ENCODE measurements at places on chromosomes 1 and 21.

DNA sequence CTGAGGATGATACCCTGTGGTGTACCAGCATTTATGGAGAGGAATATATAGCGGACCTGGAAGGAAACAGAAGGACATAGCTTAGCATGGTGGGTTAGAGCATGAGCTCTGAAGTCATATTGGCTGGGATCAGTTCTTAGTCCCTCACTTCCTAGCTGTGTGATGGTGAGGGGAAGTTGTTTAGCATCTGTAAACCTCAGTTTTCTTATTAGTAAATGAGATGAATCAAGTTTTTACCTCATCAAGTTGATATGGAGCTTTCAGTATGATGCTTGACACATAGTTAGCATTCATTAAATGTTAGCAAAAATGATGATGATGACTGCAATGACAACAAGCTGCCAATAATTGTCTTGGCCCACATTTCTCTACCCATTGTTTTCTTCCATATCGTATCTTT is 84.8 kb downstream of the NEK7 start:
- DNase-seq: no peak

DNA sequence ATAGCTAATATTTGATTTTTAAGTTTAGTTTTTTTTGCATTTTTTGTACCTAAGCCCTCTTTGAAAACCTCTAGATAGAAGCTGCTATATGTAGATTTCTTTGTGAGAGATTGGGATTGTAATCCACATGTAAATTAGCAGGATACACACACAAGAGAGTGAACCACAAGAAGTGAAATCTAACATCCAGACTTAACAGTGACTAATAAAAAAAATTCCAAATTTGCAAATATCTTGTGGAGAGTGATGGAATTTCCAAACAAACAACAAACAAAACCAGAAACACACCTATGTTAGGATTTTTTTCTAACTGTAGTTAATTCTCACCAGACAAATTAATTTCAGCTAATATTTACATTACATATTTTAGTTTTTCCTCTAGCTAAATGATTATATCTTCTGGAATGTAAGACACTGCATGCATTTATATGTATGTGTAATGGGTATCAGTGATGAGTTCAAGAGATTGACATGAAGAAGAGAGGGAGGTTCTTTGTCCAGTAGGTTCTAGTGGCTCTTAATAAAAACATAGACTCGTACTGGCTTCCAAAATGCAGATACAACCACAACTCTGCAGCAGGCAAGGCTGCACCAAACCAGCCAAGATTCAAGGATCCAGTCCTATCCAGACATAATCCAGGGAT is 12.8 kb downstream of the CLDN17 start:
- no peak for DNase-seq

DNA sequence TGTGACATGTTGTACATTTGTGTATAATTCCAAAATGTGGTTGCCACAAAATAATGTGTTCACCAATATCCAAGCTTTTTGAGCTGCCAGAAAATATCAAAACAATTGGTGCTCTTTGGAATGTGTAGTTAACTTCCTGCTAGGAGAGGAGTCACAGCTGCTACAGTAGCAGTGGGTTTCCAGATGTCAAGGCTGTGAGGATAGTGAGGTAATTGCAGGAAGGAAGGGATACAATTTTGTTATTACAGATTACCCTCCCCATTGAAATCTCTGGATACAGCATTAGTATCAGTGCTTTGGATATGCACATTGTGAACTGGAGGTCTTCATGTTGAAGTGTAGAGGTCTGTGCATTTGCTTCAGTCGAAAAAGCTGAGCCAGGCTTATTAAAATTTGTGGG is 253.2 kb downstream of the PTPRC start:
- DNase-seq: no peak

DNA sequence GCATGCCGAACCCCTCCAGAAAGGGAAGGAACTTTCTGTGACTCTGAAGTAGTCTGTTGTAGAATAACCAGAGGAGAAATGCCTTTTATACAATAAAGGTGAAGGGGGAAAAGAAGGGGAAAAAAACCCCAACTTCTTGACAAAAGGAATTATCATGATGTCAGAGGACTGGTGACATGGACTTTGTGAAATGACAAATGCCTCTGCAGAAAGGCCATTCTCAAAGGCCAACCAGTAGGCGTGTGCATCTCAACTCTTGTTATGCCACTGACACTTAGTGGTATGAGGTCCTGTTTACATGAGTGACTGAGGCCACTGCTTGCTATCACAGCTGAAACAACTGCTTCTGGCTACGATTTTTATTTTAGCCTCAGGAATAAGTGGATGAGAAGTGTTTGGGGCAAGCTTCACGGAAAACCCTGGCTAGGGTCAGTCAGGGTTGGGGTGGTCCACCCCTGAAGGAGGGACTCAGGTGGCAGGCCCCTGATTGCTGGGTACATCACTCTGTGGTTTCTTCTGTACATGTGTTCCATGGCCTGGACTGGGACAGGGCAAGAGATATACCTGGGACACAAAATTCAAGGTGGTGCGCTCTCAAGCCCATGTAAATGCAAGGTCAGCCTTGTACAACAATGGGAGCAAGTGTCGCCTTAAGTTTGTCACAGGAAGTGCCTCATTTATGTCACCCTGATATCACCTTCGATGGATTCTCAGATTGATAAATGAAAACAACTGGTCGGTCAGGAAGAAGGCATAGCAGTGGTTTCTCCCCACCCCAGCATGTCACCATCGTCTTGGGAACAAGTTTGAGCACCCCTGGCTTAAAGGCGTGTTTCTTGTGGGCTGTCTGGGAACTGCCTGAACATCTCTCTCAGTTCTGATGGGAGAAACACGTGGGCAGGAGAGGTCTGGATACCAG is 12.4 kb downstream of the RUNX1 start:
- no peak for DNase-seq

DNA sequence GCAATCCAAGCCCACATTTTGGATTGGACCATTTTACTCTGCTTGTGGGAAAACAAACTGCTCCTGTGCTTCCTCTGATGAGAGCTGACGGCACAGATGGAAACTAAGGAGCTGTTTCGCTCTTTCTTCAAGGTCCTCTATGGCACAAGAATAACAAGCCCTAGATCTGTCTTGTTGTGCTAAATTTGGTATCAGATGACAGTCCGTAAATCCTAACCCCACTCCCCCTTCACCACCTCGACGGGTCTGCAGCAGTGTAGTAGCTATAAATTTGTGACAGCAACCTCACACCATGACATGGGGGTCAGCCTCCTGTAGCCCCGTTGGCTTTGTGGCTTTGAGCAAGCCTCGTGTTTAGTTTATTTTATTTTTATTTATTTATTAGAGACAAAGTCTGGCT is 85.9 kb downstream of the ADSS2 start:
- no peak for DNase-seq

GRCh38 chr21:28936721-28937120 is 56.0 kb downstream of the LTN1 start:
- no peak for DNase-seq

- no peak for DNase-seq
Observed at GRCh38 chr1:2845869-2846268, 44.4 kb upstream of the TTC34 start.

DNA sequence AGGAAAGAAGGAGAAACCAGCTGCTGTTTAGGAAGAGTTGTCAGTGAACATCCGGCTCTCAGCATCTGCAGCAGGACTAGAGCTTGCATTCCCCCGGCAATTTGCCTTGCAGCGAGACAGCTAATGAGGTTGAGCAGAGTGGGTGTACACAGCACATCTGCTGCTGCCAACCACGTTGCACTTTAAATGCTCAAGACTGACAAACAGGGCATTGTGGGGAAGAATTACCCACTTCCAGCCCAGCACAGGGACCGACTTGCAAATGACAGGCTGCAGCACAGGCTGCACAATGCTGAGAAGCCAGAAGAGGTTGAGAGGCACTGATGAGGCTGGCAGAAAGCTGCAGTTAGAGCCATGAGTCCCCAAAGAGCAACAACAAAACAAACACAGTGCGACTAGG is 47.5 kb upstream of the PLA2G2C start:
- no peak for DNase-seq

- no peak for DNase-seq
Observed at GRCh38 chr1:231887866-231888265, 261.3 kb downstream of the DISC1 start.

DNA sequence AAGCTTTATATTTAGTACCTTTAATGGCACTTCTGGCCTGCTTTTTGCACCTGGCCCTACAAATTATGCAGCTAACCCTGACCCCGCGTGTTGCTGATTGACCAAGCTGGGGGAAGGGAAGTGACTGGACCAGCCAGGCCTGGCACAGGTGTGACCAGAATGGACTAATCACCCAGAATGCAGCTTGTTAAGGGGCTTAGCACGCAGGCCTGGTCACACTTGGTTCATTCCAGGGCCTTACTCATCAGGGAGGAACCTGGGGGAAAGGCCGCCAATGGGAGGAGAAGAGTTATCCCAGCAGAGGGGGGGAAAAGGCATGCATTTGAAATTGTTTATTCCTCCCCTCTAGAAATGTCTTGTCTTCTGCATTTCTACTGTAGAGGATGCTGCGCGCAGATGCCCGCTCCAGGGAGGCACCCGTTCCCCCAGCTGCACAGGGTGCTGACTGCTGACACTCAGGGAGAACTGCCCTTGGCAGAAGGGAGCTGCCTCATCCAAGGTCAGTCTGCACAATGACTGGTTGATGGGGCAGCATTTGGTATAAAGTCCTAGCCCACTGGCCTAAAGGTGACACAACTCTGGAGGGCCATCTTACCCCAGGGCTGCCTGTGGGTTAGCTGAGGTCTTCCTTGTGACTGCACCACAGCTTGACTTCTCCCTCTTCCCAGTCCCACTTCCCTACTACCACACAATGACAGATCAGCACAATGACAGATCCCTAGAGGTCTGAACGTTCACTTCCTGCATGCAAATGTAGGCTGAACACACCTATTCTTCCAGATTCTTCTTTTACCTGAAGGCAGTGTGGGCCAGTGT is 29.0 kb downstream of the DHCR24 start:
- DNase-seq: no peak

- DNase-seq: no peak
Observed at GRCh38 chr1:108533351-108534083, 26.4 kb upstream of the EEIG2 start.

- no peak for DNase-seq
Observed at GRCh38 chr1:234458352-234459017, 20.5 kb downstream of the TARBP1 start.

DNA sequence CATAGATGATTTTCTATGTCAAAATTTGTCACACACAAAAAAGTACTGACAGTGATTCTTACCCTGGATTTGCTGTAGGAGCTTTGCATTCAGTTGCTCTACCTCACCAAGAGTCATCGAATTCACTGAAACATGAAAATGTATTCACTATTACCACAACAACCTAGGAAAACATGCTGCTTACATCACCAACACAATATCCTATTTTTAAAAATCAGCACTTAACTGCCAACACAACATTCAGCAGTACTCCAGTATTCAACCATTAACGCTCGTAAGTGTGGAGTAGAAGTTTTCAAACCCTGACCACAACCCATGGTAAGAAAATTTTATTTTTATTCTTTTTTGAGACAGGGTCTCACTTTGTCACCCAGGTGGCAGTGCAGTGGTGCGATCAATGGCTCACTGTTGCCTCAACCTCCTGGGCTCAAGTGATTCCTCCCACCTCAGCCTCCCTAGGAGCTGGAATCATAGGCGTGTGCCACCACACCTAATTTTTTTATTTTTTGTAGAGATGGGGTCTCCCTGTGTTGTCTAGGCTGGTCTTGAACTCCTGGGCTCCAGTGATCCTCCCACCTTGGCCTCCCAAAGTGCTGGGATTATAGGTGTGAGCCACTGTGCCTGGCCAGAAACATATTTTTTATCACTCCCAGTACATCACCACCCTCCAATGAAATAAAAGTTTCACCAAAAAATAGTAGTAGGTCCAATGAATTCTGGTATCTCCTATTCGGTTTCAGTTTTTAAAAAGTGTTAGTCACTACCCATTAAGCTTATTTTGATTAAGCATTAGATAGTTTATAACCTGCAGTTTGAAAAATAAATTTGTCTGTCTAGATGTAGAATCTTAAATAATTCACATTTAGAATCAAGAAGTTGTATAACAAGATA is 23.8 kb downstream of the C21orf91 start:
- no peak for DNase-seq

DNA sequence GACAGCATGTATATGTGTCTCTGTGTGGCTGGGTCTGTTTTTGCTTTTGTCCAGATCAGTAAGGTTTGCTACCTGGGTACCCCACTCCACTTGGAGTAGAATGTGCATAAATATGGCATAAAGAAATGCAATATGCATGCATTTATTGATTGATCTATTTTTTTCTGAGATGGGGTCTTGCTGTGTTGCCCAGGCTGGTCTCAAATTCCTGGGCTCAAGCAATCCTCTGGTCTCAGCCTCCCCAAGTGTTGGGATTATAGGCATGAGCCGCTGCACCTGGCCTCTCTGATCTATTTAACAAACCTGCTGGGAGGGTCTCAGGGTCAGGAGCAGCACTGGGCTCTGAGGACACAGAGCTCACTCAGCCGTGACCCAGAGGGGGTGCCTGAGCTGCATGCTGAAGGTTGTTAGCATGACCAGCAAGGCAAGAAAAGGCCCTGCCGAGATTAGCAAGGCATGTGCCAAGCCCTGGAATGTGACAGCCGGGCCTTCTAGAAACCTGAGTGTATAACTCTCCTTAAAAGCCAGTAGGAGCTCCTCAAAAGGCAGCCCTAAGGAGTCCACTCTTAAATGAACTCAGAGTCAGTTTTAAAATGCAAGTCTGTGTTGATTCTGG is 22.5 kb downstream of the PCSK9 start:
- DNase-seq: no peak

GRCh38 chr1:85579622-85580021 is 939 bp upstream of the CCN1 start:
- DNase-seq: peak; percentile 64

GRCh38 chr1:236395230-236395946 is 1.3 kb downstream of the EDARADD start:
- peak; percentile 72 for DNase-seq

DNA sequence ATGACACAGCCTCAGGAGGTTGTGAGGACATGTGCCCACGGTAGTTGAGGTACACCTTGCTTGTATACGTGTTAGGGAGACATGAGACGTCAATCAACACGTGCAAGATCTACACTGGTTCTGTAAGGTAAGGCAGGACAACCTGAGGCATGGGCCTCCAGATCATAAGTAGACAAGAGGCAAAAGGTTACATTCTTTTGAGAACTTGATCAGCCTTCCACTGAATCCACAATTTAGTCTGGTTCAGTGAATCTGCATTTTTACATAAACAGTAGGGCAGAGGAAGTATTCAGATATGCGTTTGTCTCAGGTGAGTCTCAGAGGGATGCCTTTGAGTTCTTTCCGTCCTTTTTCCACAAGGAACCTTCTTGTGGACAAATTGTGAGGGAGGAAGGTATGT is 348.9 kb downstream of the ASTN1 start:
- DNase-seq: no peak

GRCh38 chr21:15455819-15456462 is 273.8 kb upstream of the USP25 start:
- DNase-seq: no peak

GRCh38 chr1:213264531-213264930 is 213.5 kb downstream of the RPS6KC1 start:
- DNase-seq: no peak

DNA sequence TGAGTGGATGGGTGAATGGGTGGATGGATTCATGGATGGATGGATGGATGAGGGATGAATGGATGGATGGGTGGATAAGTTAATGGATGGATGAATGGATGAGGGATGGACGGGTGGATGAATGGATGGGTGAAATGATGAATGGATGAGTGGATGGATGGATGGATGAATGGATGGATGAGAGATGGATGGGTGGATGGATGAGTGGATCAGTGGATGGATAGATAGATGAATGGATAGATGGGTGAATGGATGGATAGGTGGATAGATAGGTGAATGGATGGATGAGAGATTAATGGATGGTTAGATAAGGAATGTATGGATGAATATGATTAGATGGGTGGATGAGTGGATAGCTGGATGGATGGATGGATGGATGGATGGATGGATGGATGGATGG is 313.5 kb downstream of the NPHP4 start:
- DNase-seq: no peak
